ENCODE measurements at places on chromosomes 6 and 20. TPM values are rescaled to one million over a fixed set of nuclear protein-coding genes. Genes with fewer than 3 reads are reported as not detected.
A peak's percentile ranks its signal among the peaks of the same experiment; 100 is the strongest.

SIRPD gene
- not detected for total RNA-seq

OXT gene
- total RNA-seq: not detected

MAVS gene
- total RNA-seq: 37.4 TPM

KCNQ2 gene
- total RNA-seq: not detected

IL17F gene
- not detected for total RNA-seq

DNA sequence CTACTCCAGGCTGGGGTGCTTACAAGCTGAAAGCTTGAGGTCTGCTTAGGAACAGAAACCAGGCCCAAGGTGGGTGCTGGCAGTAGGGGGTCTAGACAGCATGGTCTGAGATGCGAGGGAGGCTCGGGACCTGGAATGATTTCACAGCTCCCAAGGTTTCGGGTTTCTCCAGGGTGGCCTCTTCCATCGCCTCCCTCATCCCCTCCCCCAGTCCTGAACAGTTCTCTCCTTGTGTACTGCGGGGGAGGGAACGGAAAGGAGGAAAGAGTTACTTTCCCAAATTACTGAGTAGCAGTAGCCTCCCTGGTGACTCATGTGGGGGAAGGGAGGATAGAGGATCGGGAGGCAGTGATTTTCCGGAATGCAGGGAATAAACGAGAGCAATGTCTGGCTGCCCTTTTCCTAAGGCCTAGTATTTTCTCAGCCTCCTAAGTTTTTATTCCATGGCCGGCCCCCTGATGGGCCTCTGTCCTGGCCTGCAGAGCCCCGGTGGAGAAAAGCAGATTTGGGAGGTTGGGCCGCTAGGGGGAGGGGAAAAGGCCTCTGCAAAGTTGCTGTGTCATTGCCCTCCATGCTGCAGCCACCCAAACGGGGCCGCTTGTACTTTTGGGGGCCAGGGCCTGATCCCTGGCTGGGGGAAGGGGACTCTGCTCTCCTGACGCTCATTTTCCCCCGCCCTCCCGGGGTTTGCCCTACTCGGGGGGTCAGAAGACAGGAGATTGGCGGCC lies 1.5 kb downstream of the BRD2 start:
- peak overlapping the region; percentile 94 for H3K4me3 ChIP-seq
- H3K27me3 ChIP-seq: no peaks in the 10 kb centered on the region
- peak; percentile 90 for DNase-seq
- H3K36me3 ChIP-seq: peaks cover 50% of the 10 kb centered on the region

GRCh38 chr6:165090242-165090641 lies 219.2 kb downstream of the C6orf118 start:
- no peak for DNase-seq
- H3K27me3 ChIP-seq: no peaks in the 10 kb centered on the region
- H3K27ac ChIP-seq: no peak overlapping the region
- H3K4me3 ChIP-seq: no peak overlapping the region

DNA sequence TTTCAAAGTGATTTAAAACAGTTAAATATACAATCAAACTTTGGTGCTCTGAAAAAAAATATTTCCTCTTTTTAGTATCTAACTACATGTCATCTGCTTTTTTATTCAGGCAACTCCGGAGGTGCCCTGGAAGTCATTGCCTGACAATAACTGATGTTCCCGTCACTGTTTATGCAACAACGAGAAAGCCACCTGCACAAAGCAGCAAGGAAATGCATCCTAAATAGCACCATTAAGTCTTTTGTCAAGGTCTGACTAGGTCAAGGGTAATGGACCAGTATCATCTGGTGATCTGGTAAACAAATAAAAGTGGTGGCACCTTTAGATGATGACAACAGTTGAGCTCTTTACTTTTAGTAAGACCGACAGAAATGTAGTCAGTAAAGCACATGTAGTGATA lies 13.2 kb downstream of the FAM229B start:
- H3K36me3 ChIP-seq: no peaks in the 10 kb centered on the region
- H3K4me3 ChIP-seq: no peak overlapping the region
- H3K4me1 ChIP-seq: no peaks in the 10 kb centered on the region

DNA sequence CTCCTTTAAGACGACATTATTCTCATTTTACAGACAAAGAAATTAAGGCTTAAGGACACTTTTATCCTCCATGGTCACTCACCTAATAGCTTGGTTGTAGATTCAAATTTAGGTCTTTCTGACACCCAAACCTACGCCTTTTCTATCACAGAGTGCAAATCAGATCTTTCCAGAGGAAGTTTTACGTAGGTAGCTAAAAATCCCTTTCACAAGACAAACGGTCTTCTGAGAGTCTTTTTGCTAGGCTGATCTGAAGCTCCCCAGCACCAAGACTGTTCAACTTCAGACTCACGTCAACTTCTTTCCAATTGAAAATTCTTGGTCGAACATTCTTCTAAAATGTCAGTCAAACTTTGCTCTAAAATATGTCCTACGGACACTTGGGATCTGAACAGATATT lies 46.5 kb downstream of the BLOC1S5 start:
- no peak overlapping the region for H3K27ac ChIP-seq
- no peaks in the 10 kb centered on the region for H3K27me3 ChIP-seq
- no peak overlapping the region for H3K4me3 ChIP-seq
- DNase-seq: no peak

DNA sequence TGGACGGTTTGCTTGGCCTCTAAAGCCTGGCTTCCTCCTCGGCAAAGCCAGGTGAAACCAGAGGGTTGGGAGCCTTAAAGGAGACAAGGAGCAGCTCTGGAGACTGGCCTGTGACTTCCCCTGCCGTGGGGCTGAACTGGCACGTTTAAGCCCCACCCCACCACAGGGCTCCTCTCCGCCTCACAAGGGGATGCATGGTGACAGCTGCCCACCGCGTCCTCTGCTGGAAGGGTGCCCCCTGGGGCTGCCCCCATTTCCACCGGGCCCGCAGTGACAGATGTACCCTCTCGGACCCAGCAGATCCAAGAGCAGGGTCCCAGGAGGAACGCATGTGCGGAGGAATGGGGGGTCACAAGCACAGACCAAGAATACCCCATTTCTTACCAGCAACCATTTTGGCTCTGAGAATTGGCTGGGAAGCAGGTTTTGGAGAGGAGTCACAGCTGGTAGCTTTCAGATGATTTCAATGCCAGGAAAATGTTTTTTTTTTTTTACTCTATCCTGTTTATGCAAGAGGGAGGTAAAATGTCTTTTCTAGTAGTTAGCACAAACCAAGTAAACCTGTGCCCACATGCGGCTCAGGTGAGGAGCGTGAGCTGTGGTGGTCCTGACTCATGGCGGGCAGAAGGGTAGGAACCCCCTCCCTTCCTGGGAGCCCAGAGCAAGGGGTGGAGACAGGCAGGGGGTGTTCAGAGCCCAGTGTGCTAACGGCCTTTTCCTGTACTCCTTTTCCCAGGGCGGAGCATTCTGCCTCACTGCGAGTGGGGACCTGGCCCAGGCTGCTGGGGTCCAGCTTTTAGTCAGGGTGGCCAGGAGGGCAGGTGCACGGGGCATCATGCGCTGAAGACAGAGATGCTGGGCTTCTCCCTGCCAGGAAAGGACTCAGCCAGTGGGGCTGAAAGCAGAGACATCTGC lies 33.0 kb downstream of the FRMD1 start:
- H3K4me3 ChIP-seq: no peak overlapping the region
- no peaks in the 10 kb centered on the region for H3K27me3 ChIP-seq
- H3K4me1 ChIP-seq: no peaks in the 10 kb centered on the region
- no peak overlapping the region for H3K27ac ChIP-seq
- DNase-seq: no peak

- no peaks in the 10 kb centered on the region for H3K4me1 ChIP-seq
- DNase-seq: no peak
- H3K36me3 ChIP-seq: no peaks in the 10 kb centered on the region
- no peak overlapping the region for H3K27ac ChIP-seq
Measured at GRCh38 chr6:79446006-79446405, 91.2 kb downstream of the LCA5 start.

- no peak overlapping the region for H3K27ac ChIP-seq
- no peaks in the 10 kb centered on the region for H3K36me3 ChIP-seq
- H3K27me3 ChIP-seq: peaks cover 60% of the 10 kb centered on the region
- DNase-seq: no peak
Measured at GRCh38 chr6:12291839-12292604, 1.9 kb downstream of the EDN1 start.

- peaks cover 31% of the 10 kb centered on the region for H3K27me3 ChIP-seq
- H3K4me3 ChIP-seq: no peak overlapping the region
- H3K4me1 ChIP-seq: peaks cover 55% of the 10 kb centered on the region
- peak overlapping the region; percentile 45 for H3K27ac ChIP-seq
- peak; percentile 90 for DNase-seq
- H3K36me3 ChIP-seq: no peaks in the 10 kb centered on the region
Measured at GRCh38 chr6:150072201-150072600, 3.3 kb upstream of the ULBP3 start.

DNA sequence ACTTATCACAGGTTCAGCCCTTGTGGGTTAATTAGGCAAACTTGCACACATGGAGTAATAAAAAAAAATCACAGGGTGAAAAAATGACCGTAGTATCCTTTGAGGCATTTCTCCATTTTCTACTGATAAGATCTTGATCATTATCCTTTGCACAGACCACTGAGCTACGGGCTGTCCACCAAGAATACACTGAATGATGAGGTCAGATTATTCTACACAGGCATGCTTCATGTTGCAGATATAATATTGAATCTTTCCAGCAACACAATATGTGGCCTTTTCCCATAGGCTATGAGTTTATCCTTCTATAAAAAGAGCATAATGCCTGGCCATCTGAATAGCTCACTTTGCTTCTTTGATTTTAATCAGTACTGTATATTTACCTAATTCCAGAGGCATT lies 168.9 kb downstream of the FRK start:
- no peak for DNase-seq
- H3K4me3 ChIP-seq: no peak overlapping the region
- H3K27me3 ChIP-seq: peaks cover 2% of the 10 kb centered on the region
- H3K4me1 ChIP-seq: peaks cover 11% of the 10 kb centered on the region
- no peak overlapping the region for H3K27ac ChIP-seq

- H3K27ac ChIP-seq: no peak overlapping the region
- H3K4me3 ChIP-seq: no peak overlapping the region
- no peak for DNase-seq
- H3K27me3 ChIP-seq: no peaks in the 10 kb centered on the region
Measured at GRCh38 chr20:11092151-11092550, 418.4 kb upstream of the JAG1 start.

GRCh38 chr6:153564803-153565202 lies 433.7 kb upstream of the RGS17 start:
- H3K27me3 ChIP-seq: no peaks in the 10 kb centered on the region
- H3K27ac ChIP-seq: no peak overlapping the region
- H3K4me1 ChIP-seq: no peaks in the 10 kb centered on the region
- no peaks in the 10 kb centered on the region for H3K36me3 ChIP-seq
